ENCODE measurements at places on chromosomes 12 and 14.

GRCh38 chr14:61653507-61653906 is 41.8 kb upstream of the HIF1A start:
- DNase-seq, result no peak

DNA sequence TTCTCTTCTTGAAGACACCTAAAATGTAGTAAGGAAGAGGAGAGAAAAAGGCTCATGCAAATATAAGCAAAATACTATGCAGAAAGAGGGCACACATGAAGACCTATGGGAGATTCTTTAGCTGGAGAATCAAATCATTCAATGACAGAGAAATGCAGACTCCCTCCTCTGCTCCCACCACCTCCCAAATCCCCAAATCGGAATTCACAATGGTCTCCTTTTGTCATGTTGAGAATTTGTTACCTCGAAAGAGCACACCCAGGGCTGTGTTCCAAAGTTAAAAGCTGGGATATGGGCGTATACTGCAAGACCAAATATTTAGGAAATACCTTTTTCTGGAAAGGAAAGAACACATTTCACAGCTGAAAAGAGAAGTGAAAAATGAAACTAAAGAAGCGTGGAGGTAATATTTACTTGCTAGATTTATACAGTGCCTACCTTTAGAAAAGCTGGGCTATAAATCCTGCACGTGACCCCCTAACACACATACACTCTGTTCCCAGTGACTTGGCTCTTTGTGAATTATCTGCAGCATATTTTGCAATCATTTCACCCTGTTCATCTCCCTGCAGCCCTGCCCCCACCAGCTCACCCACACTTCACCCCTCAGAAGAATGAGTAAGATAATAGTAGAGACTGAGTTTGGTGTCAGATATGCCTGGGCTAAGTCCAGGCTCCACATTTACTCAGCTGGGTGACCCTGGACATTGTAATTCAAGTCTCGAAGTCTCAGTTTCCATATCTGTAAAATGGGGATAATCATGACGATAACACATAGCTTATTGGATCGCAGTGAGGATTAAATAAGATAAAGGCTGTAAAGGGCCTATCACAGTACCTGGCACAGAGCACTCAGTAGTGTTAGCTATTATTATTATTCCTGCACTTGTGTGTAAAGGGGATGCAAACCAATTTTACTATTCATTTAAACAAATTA is 2.9 kb upstream of the CACNA1C start:
- no peak for DNase-seq

DNA sequence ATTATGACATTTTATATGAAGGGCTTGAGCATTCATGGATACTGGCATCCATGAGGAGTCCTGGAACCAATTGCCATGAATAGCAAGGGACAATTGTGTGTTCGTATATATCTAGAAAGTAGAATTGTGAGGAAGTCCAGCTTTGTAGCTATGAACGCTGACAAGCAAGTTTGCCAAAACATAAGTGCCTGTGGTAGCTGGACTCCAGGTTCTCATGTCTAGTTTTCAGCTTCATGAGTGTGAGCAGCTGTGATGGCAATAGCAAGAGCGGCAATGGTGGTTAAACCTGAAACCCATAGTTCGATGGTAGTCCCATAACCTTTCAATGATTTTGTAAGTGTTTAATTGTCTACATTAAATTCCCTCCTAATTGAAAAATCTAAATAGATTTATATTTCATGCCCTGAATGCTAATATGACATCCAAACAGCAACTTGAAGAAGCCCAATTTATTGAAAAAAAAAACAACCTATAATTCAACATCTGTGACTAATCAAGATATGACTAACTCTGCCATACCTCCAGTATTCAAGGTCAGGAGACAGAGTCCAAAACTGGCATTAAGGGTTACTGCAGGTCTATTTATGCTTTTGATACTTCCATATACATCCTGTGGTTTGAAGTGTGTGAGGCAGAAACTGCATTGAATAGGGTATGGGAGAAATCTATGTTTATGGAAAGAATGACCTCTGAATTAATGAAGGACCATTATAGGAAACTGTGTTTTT is 50.3 kb upstream of the PCED1B start:
- no peak for DNase-seq

GRCh38 chr12:65941388-65941787 is 117.1 kb downstream of the HMGA2 start:
- DNase-seq, result no peak

DNA sequence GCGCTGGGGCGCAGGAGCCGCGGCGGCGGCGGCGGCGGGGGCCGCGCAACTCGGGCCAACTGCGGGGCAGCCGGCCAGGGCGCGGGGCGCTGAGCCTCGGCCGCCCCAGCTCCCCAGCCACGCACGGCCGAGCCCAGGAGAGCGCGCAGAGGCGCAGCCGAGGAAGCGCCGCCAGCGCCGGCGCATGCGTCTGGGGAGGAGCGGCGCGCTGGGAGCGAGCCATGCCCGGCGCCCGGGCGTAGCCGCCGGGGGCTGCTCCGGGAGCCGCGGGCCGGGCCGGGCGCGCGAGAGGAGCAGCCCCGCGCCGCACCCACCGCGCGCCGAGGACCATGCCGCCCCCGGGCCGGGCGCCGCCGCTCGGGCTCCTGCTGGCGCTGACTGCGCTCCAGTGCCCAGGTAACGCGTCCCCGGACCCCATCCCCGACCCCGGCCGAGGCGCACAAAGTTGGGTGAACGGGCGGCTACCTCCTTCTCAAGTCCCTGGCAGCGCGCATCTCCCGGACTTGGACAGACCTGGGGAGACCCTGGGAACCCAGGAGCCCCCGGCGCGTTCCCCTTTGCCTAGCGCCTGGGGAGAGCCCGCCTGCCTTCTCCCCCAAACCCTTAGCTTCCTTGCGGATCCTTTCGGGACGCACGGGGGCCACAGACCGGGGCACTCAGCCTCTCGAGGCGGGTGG is 121.4 kb downstream of the AACS start:
- no peak for DNase-seq

GRCh38 chr12:54661048-54661447 is 12.9 kb upstream of the DCD start:
- DNase-seq, result no peak

DNA sequence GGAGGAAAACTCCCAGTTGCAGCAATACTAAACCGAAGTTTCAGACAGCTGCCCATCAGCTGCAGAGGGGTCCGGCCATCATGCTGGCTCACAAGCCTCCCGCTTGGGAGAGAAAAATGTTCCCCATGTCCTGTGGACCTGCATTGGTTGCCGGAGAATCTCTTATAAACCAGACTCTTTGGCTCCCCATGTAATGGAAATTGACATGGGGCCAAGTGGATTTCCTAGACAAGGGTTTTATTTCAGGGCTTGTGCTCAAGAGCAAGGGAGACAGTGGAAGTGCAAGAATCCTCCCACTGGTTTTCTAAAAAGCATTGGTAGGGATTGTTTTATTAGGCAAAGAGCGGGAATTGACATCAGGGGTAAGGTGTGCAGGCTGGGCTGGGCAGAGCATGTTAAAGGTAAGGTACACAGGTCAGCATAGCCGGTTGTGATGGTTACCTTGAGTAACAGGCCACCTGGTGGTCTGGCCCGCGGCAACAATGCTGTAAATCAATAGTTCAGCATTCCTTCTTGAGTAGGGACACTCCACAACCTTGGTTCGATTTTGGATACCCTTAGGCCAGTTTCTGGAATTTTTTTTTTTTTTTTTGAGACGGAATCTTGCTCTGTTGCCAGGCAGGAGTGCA is 135.4 kb downstream of the UNC79 start:
- DNase-seq, result no peak

GRCh38 chr12:62130834-62131552 is 129.2 kb upstream of the USP15 start:
- no peak for DNase-seq

- no peak for DNase-seq
Observed at GRCh38 chr12:126430921-126431320, 1365.7 kb downstream of the AACS start.

GRCh38 chr12:54306925-54307741 is 6.3 kb upstream of the NFE2 start:
- no peak for DNase-seq

GRCh38 chr14:92819011-92819597 is 25.0 kb downstream of the GOLGA5 start:
- DNase-seq, result no peak

DNA sequence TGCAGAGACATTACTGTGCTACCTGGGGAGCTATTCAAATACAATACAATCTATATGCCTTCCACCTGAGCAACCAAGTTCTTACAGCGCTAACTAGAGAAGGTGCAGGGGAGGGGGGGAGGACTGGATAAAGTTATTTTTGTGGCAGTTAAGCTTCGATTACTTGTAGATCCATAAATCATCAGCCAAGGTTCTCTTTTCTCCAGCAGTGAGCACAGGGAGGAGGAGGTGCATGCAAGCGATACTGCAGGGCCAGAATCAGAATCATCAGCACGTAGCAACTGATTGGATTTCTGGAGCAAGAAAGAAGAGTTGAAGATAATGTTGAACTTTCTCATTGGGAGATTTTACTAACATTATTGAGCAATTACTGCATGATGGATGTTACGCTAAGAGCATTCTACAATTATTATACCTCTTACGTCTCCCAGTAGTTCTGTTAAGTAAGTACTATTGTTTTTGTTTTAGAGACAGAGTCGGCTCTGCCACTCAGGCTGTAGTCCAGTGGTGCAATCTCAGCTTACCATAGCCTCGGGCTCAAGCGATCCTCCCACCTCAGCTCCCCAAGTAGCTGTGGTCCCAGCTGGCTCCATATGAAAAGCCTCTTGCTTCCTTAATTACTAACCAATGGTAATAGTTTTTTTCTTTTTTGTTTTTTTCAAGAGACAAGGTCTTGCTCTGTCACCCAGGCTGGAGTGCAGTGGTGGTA is 74.6 kb upstream of the EEA1 start:
- DNase-seq, result no peak

DNA sequence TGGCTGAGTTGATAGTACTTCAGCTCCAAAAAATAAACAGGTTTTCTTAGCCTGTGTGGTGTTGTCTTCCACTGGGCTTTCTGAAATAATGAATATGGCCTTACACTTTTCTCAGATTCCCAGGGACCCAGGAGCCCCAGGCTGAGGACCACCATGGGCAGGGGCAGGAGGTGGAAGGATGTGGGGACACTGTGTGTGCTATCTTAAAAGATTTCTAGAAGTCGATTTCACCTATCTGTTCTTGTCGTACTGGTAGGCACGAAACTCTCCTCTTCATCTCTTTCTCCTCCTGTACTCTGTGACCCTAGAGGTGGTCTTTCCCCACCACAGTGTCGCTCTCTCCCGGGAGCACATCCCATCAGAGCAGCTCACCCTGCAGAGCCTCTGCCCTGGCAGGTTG is 107.7 kb upstream of the FKBP4 start:
- DNase-seq, result no peak

GRCh38 chr14:50381823-50382287 is 14.8 kb downstream of the CDKL1 start:
- DNase-seq, result no peak

- DNase-seq, result no peak
Observed at GRCh38 chr12:4274396-4275015, 944 bp downstream of the CCND2 start.

GRCh38 chr14:105468621-105469241 is 5.9 kb upstream of the CRIP2 start:
- no peak for DNase-seq

DNA sequence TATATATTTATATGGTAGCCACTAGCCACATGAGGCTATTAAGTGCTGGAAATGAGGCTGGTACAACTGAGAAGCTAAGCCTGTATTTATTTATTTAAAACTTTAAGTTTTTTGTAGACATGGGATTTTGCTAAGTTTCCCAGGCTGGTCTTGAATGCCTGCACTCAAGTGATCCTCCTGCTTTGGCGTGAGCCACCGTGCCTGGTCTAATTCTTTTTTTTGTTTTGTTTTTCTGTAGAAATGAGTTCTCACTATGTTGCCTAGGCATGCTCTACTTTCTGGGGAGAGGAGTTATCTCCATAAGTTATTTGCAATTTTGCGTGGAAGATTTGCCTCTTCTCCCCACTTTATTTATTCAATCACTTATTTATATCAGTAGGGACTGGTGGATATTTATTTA is 4.8 kb upstream of the SNRNP35 start:
- DNase-seq, result no peak

DNA sequence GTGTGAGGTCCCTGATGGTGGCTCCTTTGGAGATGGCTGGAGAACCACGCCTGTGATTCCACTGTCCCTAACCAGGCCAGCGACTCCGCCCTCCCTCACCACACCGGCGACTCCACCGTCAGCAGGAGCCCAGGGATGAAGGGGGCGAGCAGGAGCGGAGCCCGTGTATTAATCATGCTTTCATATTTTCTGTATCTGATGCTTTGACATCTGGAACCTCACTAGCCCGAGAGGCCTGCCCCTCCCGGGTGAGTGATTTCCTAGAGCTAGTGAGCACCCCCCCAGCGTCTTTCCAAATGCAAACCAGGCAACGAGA is 69.9 kb downstream of the NOC4L start:
- DNase-seq, result no peak

GRCh38 chr12:116384691-116385485 is 107.4 kb upstream of the MED13L start:
- DNase-seq, result no peak

- no peak for DNase-seq
Observed at GRCh38 chr14:37594971-37595808, at the start of the genes FOXA1 and TTC6. TSS of gene FOXA1 (minus strand) at chr14:37595249. CDS start at chr14:37594972, 277 bp downstream. TSS of gene TTC6 (plus strand) at chr14:37595629. CDS start at chr14:37622065, 26,436 bp downstream.

GRCh38 chr12:105107171-105107493 is 399 bp upstream of the WASHC4 start:
- no peak for DNase-seq

GRCh38 chr14:28941758-28942157 is 175.2 kb downstream of the FOXG1 start:
- no peak for DNase-seq

GRCh38 chr14:42437809-42438208 is 831.1 kb downstream of the LRFN5 start:
- DNase-seq, result no peak

DNA sequence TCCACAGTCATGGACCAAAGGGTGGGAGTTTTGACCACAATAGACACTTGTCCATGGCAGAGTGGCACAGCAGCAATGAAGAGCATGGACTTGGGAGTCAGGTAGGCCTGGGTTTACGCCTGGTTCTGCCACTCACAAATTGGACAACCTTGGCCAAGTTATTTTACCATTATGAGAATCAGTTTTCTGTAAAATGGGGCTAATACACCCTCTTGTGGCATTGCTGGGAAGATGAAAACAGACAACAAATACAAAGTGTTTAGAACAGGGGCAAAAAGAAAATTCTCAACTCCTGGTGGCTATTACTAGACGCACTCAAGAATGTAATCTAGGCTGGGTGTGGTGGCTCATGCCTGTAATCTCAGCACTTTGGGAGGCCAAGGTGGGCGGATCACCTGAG is 2.6 kb downstream of the C12orf43 start:
- no peak for DNase-seq

- no peak for DNase-seq
Observed at GRCh38 chr14:34018564-34019244, 67.8 kb upstream of the EGLN3 start.

Data from stimulated activated CD4-positive, alpha-beta T cell treated with anti-CD3 and anti-CD28 coated beads, Interleukin-15, amount 100 ng/mL, for 1 hour (primary cell).